ENCODE measurements at places on chromosomes 11 and 22.

DNA sequence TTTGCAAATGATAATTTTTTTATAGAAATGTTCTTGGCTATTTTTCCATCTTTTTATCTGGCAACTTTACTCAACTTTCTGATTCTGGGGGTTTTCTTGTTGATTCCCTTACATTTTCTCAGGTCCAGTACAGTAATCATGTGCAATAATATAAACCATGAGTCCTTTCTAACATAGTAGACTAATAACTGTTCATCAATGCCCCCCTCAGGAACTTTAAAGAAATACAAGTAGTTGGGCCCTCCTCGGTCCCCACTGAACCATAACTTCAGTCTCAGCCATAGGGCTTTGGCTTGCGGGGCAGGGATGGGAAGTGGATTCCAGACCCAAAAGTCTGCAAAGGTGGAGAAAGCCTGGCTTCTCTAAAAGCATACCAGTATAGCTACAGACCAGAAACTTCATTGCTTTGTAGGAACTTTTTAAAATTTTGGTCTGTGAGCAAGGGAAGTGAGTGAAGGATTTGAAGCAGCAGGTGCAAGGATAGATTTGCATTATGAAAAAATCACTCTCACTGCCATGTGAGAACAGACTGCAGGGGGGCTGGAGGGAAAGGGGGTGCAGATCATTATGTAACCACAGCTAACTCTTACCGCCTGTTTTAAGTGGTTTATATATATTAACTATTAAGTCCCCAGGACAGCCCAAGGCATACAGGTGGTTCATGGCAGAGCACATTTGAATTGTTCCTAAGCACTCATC lies 10.4 kb upstream of the TUB start:
- no peak for DNase-seq

GRCh38 chr11:78244080-78244479 lies 55.4 kb downstream of the USP35 start:
- peak; percentile 46 for DNase-seq

DNA sequence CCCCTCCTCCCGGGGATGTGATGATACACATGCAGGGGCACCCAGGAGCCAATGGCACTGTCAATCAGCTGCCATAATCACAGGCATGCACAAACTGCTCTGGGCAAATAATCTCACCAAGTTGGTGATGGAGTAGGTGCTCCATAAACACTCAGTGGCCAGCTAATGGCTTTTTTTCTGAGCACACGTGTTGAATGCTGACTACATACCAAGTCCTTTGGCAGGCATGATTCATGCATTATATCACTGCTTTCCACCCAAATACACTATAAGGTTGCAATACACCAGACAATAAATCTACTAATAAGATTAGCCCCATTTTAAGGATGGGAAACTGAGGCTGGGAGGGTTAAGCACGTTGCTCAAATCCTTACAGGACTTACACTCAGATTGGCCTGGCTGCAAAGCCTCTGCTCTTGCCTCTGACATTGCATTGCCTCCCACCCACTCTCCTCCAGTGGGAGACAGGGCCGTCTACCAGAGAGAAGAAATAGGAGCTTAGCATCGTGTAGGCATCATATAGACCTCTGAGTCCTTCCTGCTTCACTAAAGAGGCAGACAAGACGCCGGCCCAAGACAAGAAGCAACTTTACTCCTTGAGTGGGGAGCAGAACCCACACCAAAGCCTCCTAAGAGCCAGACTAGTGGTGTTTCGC lies 32.7 kb upstream of the ACCSL start:
- peak; percentile 33 for DNase-seq

- no peak for DNase-seq
Measured at GRCh38 chr11:105111145-105111944, 28.2 kb downstream of the CARD18 start.

- DNase-seq: no peak
Measured at GRCh38 chr11:90318651-90319050, 95.8 kb upstream of the CHORDC1 start.

DNA sequence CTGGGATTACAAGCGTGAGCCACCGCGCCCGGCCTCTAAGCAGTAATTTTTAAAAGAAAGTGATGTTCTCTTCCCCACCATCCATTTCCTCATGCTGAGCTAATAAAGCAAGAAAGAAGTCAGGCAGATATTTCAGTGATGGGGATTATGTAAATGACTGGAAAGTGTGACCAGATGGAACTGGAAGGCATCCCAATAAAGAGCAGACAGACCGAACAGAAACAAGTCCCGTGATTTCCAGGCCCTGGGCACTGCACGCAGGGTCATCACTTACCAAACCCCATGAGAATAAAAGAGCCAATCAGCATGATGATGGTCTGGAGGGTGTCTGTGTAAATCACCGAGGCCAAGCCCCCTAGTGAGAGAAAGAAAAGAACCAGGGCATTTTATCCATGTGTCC lies 18.2 kb downstream of the SLC5A4 start:
- no peak for DNase-seq

DNA sequence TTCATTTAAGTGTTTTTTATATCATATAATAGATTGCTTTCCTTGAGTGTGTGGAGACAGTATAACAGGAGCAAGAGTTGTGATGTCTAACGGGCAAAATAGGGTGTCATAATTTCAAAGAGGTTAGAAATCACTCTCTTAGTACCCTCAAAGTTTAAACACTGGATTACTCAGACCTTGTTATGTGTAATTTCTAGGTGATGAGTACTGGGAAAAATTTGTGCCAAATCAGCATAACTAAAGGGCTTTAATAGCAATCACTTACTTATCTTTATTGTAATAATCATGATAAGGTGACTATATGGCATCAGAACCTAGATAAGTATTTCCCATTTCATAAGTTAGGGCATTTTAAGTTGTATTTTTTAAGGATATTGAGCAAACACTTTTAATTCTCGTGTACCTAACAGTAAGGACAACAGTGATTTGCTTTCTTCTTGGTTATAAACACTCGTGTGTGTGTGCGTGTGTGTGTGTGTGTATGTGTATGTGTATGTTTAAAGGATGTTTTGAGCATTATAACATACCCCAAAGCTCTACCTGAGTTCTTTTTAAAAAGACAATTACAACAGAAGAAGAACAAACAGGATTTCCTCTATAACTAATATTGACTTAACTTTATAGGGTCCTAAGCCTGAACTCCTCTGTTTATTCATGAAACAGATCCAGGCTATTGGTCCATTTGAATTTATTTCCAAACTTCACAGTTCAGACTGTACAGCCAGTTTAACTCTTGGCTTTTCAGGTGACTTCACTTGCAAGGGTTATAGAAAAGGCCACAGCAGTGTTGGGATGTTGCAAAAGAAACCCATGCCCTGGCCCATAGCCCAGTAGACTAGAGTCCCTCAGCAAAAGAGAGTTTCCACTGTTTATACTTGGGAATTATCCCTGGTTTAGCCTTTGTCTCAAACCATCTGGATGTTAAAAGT lies 23.7 kb upstream of the PDE3B start:
- no peak for DNase-seq

DNA sequence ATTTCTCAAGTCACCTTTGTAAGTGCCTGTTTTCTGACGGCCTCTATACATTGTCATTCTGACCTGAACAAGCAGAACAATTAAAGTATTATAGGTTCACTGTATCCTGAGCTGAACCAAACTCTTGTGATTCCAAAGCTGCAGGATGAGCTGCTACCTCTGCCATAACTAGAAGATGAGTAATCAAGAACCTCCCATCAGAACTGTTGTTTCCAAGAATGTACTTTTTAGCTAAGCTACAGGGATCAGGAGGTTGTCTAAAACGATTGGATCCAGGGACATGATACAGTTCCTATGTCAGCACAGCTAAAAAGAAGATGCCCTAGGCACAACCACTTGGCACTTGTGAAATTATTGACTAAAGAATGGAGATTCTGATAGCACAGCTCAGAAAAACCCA lies 288.4 kb upstream of the CCDC90B start:
- peak; percentile 31 for DNase-seq

- DNase-seq: no peak
Measured at GRCh38 chr11:64566915-64567891, 23.8 kb upstream of the SLC22A12 start.

- no peak for DNase-seq
Measured at GRCh38 chr22:30795118-30795517, 100.4 kb downstream of the OSBP2 start.

DNA sequence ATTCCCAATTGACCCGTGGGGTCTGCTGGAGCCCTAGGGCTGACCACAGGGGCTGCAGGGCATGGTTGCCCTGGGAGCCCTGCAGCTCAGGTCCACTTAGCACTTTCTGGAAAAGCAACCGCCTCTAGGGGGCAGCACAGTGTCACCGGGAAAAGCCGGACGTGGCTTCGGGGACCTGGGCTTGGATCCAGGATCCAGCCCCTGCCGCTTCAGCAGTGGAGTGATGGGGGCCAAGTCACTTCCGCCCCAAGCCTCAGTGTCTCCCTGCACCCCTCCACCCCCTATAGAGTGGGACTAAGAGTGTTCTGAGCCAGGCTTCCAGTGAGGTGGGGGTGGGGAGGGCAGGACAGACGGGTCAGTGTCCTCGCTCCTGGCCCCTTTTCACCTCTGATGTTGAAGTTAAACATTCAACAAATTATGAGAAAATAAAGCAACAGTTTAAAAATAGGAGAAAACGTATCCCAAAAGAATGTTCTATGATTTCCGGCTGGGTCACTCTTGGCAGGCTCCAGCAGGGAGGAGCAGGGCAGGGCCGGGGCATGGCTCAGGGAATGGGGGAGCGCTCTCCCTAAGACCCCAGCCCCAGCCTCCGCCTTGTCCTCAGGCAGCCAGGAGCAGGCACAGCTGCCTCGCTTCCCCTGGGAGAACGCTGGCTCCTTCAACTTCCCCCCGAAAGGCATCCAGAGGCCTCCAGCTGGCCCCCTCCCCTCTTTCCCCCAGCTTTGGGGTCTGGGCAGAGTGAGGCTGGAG lies 96.5 kb upstream of the FGF3 start:
- peak; percentile 34 for DNase-seq

GRCh38 chr11:73387594-73388264 lies 11.5 kb downstream of the RELT start:
- DNase-seq: no peak

DNA sequence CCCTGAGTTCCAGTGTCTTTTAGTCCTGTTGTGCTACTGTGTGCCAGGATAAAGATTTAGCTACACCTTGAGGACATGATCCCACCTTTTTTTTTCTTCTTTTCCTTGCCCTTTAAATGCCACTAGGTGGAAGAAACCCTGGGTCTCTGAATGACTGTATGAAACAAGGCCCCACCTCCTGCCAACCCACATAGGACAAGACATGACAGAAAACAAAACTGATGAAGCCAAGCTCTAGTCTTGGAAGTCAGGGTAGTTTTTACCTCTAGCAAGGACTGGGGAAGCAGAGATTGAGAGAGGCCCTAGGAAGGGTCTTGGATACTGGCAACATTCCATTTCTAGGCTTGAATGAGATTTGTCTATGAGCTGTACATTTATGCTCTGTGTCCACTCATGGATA lies 410.7 kb downstream of the MIAT start:
- no peak for DNase-seq

DNA sequence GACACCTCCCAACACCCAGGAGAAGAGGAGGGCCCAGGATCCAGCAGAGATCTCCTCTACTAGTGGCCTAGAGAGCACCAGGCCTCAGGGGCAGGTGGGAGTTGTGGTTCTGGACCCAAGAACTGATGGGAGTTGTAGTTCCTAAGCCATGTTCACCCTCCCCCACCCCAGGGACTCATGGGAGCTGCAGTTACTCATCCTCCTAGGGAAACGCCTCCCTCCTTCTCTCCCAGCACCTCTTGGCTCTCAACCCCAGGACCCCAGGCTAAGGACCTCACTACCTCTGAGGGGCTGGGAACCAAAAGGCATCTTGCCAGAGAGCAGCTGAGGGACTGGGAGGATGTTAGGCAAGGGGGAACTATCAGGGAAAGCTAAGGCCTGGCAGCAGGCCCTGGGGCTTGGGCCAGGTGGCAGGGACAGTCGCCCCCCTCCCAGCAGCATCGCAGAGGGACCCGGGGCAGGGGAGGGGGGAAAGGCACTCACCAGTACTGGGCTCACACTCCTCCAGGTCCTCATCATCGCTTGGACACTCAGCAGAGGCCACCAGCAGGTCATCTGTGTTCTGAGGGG lies 28.9 kb downstream of the SLC22A12 start:
- DNase-seq: peak; percentile 22

DNA sequence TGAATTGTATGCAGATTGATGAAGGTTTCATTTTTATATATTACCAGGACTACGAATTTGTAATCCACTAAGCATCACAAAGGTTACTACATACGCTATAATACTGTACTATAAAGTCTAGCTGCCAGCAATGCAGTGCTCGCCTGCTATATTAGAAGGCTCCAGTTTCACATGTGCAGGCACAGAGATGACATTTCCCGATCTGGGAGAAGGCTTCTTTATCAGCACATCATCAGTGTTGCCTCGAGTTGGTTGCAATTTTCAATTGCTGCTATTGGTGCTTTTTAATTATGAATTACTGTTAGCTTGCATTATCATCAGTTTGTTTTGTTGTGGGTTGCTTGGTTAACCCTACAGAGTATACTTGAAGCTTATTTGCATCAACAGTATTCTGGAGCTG lies 143.2 kb upstream of the TEAD1 start:
- DNase-seq: no peak

DNA sequence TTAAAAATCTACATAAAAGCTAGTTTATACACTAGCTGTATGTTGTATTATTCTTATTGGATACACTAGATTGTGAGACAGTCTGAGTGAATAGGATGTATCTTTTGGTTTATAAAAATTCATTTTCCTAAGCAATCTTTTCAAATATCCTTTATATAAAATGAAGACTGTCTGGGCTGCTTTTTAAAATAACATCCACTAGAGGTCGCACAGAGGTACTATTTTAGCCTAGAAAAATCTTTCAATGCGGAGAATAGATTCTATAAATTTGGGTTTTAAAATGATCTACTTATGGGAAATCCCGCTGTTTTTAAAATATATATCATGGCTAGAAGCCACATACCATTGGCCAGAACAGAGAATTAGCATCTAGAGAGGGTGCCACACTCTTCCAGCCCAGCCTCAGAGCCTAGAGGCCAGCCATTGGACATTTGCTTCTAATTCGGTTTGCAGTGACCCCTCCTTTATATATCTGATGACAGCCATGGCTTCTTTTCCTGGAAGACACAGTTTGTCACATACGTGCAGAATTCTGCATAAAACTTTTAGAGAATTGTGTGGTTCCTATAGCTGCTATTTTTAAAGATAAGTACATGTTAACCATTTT lies 7.3 kb downstream of the C11orf97 start:
- no peak for DNase-seq

DNA sequence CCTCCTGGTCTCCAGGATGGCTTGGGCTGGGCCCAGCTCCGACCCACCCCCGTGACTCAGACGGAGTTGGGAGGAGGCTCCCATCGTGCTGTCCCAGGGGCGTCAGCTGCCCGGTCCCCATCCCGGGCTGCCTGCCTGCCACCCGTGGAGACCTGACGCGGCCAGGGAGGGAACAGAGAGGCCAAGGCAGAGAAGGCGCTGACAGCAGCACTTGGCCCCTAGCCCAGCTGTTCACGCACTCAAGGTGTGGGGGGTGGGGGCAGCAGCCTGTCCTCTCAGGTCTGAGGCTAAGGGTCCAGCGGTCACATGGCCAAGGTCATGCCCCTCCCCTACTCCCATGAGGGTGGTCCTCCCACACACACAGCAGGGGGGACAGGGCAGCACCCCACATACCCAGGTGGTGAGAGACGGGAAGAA lies 48.6 kb downstream of the ELFN2 start:
- no peak for DNase-seq

GRCh38 chr11:7089328-7090251 lies 792 bp downstream of the RBMXL2 start:
- no peak for DNase-seq

All from astrocyte (in vitro differentiated cells and primary cell).